ENCODE measurements at places on chromosomes 2 and 18.

- DNase-seq, result no peak
These were observed 26.1 kb upstream of the HNMT start for GRCh38 chr2:137938204-137938603.

- DNase-seq, result no peak
These were observed 52.8 kb upstream of the PTMA start for GRCh38 chr2:231655488-231655887.

DNA sequence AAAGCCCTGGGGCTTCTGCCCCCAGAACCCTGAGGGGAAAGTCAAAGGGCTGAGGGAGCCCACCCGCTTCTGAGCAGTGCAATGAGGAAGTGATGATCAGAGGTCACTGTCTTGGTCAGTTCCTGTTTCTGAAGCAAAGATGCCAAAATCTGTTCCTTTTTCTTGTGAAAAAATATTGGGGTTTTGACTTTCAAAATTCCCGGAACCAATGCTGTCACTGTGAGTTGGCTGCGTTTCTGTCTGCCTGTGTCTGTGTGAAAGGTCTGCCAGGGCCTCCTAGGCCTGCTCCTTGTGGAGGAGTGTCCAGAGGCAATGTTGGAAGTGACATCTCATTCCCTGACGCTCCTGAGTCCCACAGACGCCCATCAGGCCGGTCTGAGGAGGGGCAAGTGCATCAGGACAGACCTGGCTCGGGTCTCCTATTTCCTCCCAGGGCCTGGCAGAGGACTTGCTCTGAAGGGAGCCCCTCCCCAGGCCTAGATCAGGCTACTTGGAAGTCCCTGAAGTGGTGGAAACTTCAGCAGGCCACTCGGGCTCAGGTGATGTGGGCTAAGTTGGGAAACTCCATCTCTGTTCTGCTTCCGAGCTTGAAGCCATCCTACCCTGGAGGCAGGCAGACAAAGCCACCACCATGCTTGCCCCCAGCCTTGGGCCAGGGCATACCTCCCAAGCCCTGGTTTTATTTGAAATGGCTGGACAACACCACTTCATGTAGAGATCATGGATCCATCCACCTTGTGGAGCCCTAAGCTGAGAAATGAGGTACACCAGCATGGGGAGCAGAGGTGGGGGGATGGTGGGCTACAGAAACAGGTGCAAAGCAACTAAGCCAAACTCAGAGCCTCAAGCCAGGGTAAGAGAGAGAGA, 51.0 kb downstream of the PKDCC start:
- DNase-seq, result no peak

- peak; percentile 13 for DNase-seq
These were observed 13.0 kb downstream of the KIF5C start for GRCh38 chr2:148888003-148888501.

DNA sequence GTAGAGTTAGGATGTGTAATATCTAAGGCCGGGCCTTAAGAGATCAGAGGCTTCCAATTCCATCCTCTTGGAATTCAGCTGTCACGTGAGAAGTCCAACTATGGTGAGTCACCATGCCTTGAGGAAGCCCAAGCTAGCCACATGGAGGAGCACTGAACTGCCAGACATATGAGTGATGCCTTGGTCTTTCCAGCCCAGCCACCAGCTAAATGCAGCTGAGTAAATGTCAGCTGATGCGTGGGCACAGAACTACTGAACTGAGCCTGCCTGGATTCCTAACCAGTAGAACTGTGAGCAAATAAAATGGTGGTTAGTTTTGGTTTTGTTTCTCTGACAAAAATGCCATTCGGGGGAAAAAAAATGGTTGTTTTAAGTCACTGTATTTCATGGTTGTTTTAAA, 153.7 kb upstream of the SERTAD2 start:
- DNase-seq, result no peak

- DNase-seq, result no peak
These were observed 67.3 kb upstream of the CSRNP3 start for GRCh38 chr2:165402162-165402561.

- no peak for DNase-seq
These were observed 53.8 kb downstream of the TRAPPC12 start for GRCh38 chr2:3433339-3433699.

DNA sequence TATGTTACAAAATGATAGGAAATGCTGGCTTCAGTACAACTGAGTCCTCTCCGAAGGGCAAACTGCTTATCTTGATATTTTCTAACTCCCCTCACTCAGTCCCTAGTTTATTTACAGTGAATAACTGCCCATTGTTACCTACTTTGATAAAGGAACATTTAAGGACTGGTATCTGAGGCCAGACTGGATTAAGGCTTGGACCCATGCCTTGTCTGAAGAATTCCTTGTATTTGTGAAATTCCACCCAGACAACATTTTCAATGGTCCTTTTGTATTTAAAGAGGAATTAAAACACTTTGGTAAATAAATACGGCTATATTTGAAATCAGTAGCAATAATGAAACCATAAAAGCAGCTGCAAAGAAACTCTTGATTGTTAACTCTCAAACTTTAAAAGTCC, 58.3 kb downstream of the PELI1 start:
- DNase-seq, result no peak

- no peak for DNase-seq
These were observed 40.3 kb downstream of the SFXN5 start for GRCh38 chr2:73031095-73031678.
